Activated CD4-positive, alpha-beta T cell treated with anti-CD3 and anti-CD28 coated beads, Interleukin-2, amount 50 U/mL, for 1 hour (primary cell): ENCODE measurements at places on chromosomes 6 and 20.

GRCh38 chr20:50759678-50760077 is 28.3 kb downstream of the PARD6B start:
- DNase-seq, result no peak

GRCh38 chr20:38034108-38034649 is 633 bp downstream of the RPRD1B start:
- DNase-seq, result no peak

DNA sequence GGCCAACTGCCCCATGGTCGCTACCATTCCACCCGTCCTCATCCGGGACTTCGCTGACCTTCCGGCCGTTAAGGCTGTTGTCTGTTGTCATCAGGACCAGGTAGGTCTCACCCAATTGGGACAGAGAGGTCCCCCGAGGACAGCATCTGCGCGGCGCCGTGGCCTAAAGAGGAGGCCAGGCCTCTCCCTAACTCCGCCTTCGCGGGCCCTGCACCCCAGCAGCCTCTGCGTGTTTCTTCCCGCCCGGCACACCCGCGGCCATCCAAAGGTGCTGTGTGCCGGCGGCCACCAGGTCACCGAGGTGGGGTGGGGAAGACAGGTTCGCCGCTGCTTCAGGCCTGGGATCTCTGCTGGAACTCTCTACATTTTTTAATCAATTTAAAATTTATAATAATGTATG is 9.0 kb downstream of the OR2W1 start:
- no peak for DNase-seq

GRCh38 chr6:131164506-131164905 is 29.2 kb downstream of the AKAP7 start:
- no peak for DNase-seq

GRCh38 chr20:52150440-52151258 is 40.9 kb downstream of the ZFP64 start:
- DNase-seq, result no peak

DNA sequence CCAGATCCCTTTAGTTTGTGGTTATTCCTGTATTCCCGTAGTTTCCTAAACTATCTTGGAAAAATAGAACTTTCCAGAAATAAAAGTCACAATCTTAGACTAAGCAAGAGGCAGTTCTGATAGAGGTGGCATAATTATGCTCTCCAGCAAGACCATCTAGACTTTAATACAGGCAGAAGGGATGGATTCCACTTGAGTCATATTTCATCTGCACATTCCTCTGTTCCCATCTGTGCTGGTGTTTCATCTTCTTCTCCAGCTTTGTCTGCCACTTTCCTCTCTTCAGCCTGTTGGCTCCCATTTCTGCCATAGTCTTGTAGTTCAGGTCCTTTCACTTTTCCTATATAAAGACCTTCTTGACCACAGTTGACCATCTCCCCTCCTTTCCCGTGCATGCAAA is 102.9 kb downstream of the SOBP start:
- no peak for DNase-seq

GRCh38 chr6:138563650-138564049 is 64.4 kb upstream of the NHSL1 start:
- DNase-seq, result no peak

DNA sequence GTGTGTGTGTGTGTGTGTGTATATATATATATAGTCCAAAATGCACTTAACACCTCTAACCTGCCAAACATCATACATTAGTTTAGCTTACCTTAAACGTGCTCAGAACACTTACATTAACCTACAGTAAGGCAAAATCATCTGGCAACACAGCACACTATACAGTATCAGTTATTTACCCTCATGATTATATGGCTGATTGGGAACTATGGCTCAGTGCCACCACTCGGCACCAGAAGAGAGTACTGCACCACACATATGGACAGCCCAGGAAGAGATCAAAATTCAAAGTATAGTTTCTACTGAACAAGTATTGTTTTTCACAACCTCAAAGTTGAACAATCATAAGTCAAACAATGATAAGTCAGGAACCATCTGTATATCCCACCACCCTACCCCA is 59.8 kb downstream of the FAXC start:
- no peak for DNase-seq

DNA sequence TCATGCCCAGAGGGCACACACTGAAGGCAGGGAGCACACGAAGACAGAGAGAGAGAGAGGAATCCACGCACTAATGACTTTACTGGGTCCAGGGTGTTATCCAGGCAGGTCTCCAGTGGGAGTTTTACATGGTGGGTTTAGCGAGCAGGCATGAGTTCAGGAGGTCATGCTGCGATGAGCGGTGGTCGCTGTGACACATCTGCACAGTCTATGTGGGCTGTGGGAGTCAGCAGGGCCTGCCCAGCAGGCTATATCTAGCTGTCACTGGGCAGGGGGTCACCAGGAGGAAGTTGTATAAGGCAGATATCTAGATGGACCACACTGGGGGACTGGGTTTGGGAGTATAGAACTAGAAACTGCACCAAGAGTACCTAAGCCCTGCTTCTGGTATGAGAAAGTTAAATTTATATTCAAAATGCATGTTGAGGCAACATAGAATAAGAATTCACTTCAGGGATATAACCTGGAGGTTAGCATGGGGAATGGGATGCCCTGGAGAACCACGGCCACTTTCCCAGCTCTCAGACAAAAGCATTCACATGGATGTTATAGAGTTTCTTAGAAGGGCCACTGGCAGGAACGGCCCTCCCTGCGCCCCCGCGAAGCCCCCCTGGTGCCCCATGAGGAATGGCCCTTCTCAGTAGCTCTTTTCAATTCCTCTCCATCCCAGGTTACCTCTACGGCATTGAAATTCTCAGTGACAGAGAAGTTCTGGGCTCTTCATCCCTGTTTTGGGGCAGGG is 113.9 kb downstream of the RNF144B start:
- no peak for DNase-seq

DNA sequence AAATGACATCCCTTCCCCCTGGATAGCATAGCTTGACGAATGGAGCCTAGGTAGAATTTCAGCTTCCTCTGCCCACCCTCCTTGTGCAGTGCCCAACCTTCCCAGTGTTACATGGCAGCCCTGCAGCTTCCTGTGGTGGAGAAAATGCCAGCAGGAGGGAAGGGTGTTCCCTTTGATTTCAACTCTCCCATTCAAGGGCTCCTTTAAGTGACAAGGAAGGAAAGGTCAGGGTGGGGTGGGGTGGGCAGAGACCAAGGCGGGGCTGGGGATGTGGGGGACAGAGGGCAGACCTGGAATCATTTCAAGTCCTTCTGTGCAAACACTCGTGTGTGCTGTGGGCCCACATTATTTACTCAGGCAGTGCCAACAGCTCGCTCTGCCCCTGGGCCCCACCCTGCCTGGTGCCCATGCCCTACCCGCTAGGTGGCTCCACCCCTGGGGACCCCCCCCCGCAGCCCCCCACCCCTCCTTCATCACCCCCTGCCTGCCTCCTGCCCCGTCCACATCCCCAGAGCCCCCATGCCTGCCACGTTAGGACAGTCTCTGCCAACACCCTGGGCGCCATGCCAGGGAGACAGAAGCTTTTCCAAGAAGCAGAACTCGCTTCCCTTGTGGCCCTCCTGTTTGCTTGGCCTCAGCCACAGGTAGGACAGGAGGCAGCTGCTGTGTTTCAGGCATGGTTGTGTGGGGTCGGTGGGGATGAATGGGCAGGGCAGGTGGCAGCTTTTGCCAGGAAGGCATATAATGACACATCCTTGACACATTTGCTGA is 9.4 kb downstream of the SPDEF start:
- no peak for DNase-seq

- DNase-seq, result peak; percentile 85
Measured at GRCh38 chr6:44247338-44248302, 719 bp downstream of the HSP90AB1 start.

DNA sequence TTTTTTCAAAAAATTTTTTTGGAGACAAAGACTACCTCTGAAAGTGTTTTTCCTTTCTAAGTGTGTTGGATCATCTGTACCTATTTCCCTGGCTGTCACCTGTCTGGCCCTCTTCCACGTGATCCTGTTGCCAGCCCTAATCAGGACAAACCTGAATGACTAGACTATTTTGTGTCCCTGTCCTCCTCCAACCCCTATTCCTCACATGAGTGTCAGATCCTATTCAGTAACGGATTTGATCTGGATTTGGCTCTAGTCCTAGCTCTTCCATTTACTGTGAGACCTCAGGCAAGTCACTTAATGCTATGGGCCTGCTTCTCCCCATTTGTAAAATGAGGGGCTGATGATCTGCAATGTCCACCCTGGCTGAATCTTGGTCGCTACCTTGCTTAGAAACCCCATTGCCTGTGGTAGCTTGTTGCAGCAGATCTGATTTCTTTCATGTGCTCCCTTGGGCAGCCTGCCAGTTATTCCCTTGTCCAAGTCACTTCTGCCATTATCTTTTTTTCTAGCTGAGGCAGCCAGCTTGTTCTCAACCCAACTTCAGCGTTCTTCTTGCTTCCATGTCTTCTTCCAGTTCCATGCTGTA is 4.8 kb downstream of the PHF20 start:
- DNase-seq, result no peak

DNA sequence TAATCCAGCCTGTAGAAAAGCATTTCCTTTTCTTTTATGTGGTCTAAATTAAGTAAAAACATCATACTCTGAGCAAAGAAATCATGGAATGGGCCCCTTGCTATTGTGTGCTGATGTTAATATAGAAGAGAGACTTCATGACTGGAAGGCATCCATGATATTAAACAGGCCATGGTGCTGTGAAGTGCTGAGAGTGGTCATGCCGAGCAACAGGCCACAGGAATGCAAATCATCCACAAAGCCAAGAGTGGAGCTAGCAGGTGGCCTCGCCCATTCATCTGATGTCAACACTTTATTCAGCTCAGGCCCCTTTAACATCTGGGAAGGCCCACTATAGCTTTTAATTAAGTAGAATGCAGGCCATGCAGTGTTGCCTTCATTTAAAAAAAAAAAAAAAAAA is 115.2 kb upstream of the HMGCLL1 start:
- no peak for DNase-seq

- DNase-seq, result no peak
Measured at GRCh38 chr6:6760002-6760401, 171.5 kb downstream of the LY86 start.

DNA sequence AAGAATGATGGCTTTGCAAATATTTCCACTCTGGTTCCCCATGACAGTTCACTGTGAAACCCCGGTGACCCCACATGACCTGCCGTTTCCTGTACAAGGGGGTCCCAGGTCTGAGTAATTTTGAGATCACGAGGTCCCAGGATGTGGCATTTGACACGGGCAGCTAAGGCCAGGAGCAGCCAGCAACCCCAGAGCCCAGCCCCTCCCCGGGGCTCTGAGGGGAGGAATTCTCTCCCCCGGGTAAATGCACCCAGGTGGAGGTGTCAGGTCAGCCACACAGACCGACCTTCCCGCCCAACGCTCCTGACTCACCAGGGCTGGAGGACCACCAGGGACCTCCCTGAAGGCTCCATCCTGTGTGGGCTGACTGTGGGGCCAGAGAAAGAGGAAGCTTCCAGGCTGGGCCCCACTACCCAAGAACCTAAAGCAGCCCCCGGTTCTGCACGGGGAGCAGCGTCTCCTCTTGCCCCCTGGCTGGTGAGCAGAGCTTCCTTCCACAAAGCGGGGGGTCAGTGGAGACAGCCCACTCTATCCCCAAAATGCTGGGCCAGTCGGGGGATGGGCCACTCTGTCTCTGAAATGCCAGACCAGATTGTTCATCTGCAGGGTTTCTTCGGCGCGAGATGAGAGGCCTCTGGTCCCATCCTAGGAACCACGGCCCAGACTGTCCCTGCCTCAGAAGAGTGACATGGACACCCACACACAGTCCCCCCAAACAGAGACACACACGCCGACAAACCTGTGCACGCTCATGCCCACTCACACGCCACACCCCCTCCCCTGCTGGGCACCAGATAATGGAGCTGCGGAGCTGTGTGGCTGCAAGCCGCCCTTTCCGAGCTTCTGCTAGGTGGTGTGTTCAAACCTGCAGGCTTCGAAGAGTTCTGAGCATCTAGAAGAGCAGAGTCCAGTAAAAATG is 23.4 kb upstream of the SLCO4A1 start:
- DNase-seq, result no peak

DNA sequence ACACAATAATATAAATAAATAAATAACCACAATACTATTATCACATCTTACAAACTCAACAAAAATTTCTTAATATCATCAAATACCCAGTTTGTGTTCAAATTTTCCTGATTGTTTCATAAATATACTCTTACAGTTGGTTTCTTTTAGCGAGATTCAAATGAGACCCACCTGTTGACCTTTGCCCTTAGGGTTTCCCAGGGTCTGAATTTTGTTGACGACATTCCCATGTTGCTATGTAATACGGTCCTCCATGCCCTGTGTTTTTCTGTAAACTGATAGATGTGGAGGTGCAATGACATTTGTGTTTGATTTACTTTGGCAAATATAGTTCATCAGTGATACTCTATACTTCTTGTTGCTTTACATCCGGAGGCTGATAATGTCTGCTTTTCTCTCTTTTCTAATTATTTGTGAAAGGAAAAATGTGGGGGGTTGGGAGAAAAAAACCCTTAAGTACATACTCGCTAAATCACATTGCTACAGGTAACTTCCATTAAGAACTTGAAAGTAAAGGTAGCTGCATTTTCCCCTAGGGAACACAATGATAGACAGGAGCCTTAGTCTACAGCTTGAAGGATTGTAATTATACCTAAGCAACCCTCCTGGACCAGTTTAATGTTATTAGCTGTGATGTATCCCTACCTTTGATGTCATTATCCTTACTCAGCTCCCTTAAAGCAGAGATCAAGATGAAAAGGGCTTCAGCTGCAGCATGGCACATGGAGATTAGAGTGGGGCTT is 6.6 kb downstream of the MOG start:
- DNase-seq, result no peak

DNA sequence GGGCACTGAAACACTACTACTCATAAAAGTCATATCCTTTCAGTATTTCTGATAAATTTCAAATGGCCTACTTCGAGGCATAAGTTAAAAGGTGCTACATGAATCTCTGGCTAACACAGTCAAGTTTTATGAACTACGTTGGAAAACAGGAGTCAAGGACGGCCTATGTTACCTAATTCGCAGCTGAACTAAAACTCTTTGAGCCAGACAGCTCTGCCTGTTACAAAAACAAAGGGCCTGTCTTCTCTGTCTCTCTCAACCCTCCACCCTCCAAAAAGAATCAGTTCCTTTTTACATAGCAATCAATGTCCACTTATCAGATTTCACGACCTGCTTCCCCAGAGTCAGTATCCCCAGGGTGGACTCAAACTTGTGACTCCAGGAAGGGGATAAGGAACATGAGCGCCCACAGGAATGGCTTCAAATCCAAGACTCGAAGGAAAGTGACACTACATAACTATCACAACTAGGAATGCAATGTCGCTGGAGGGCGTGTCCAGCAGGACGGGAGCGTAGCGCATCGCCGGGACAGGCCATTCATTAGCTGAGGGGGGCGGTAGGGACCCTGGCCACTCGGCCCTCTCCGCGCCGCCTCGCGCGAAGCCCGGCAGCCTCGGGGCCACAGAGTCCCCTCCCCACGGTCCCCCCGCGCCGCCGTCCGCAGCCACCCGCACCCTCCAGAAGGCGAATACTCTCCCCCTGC is 591 bp downstream of the IBTK start:
- peak; percentile 1 for DNase-seq

- DNase-seq, result no peak
Measured at GRCh38 chr20:21767739-21768223, 62.3 kb downstream of the PAX1 start.

- no peak for DNase-seq
Measured at GRCh38 chr20:15482525-15482924, 1090.7 kb downstream of the KIF16B start.

- no peak for DNase-seq
Measured at GRCh38 chr6:159343709-159344108, 174.5 kb downstream of the FNDC1 start.

- DNase-seq, result no peak
Measured at GRCh38 chr6:21064756-21065340, 528.7 kb upstream of the SOX4 start.

GRCh38 chr6:166402582-166403277 is 20.0 kb upstream of the MPC1 start:
- DNase-seq, result no peak
